ENCODE measurements at places on chromosomes 12 and 14.

GRCh38 chr12:60539592-60539991 is 943.8 kb downstream of the SLC16A7 start:
- peak; percentile 1 for DNase-seq

DNA sequence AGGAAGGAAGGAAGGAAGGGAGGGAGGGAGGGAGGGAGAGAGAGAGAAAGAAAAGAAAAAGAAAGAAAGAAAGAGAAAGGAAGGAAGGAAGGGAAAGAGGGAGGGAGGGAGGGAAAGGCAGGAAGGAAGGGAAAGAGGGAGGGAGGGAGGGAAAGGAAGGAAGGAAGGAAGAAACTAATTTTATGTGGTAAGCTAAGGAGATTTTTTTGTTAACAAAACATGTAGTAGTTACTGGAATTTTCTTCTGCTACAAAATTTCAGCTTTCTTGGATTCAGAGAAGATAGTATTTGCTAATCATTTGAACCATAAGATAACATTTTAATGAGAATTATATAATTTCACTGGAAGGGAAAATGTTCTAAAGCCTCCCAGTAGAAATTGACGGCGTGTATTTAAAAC is 437.8 kb upstream of the DCN start:
- no peak for DNase-seq

GRCh38 chr12:69540987-69541386 is 44.3 kb upstream of the CCT2 start:
- DNase-seq: peak; percentile 27

GRCh38 chr14:41606532-41607303 is at the start of gene LRFN5:
Gene LRFN5, plus strand, starts transcription at chr14:41606876.
- DNase-seq: no peak

DNA sequence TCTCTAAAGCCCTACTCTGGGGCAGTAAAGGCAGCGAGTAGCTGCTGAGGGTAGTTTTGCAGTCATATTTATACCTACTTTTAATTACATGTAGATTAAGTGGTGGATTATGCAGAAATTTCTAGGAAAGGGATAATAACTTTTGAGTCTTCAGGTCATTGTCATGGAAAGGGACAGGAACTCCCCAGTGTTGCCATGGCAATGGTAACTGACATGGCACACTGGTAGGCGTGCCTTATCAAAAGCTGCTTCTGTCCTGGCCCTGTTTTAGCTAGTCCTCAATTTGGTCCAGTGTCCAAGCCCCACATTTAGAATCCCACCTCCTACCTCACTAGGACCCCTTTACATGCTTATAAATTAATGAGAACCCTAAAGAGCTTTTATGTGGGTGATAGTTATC is 303.1 kb downstream of the VRK1 start:
- no peak for DNase-seq

DNA sequence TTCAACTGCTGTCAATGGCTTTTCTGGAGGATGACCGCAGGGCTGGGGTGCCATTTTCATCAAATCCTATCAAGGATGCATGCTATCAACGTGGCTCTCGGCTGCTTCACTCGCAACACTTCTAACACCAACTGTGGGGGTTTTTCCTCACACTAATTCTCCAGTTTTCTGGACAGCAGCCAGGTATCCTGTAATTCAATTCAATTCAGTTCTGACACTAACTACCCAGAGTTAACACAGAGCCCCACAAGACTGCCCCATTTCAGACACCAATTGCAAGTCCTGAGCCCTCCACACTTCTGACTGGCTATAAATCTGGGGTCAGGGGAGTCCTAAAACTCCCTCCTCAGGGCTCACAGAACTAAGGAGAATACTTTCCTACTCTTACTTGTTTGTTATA is 55.3 kb upstream of the TMCC3 start:
- DNase-seq: no peak

GRCh38 chr12:17954788-17955187 is 135.2 kb downstream of the RERGL start:
- DNase-seq: no peak

GRCh38 chr14:79325557-79325956 is 885.7 kb downstream of the DIO2 start:
- DNase-seq: no peak
